NCI-H1436 (cell line): ENCODE measurements at places on chromosomes 3 and 15.
A peak's percentile ranks its signal among the peaks of the same experiment; 100 is the strongest.

GRCh38 chr15:50247819-50248655 is 17.5 kb downstream of the HDC start:
- DNase-seq: peak; percentile 26

DNA sequence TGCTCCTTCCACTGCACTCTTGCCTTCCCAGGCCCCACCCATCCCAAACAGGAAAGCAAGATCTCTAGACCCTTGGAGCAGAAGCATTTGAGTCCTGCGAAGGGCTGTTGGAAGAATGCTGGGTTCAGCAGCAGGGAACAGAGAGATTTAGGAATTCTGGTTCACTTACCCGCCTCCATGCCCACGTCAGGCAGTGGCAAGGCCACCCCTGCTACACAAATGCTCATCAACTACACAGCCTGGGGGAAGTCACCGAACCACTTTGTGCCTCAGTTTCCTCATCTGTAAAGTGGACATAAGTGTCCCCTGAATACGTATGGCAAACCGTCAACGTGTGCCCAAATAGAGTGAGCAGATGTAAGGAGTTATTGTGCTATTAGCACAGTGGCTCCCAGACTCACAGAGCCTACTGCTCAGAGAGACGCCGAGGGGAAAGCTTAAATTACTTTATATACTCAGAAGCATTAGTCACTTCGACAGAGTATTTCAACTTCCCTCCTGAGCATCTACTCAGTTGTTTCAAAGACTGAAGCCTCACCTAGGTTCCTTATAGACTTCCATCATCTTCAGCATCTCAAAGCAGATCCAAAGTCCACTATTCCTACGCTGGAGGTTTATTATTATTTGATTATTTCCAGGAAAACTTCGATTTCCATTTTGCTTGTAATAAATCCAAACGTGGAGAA is 905 bp downstream of the HOMER2 start:
- DNase-seq: no peak

GRCh38 chr15:98076021-98076816 is 115.7 kb downstream of the ARRDC4 start:
- DNase-seq: no peak

DNA sequence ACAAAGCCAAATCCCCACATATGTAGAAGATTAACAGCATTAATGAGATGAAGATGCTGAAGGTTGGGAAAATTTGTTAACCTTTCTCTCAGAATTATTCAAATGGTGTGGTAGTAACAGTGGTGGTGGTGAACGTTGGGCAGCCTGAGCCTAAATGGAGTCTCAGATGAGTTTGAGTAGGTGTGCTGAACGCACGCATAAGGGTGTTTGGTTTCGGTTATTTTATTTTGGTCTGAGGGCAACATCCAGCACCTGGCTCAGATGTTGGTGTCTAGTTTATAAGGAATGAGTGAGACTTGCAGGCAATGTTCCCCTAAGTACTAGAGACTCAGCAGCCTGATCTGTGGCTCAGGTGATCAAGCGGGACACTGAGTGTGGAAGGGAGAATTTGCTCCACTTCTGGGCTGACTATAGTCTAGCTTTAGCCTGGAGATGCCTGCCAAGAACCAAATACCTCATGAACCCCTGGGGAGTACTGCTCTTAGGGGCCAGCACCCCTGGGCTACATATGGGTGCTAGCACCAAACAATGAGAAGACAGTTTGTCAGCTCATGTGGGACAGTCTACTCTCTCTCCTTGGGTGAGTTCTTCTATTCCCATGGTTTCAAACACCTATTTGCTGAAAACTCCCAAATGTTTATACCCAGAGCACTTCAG is 39.5 kb upstream of the ATP2C1 start:
- DNase-seq: no peak

- DNase-seq: no peak
Observed at GRCh38 chr3:126618021-126618420, 36.9 kb downstream of the TXNRD3 start.

DNA sequence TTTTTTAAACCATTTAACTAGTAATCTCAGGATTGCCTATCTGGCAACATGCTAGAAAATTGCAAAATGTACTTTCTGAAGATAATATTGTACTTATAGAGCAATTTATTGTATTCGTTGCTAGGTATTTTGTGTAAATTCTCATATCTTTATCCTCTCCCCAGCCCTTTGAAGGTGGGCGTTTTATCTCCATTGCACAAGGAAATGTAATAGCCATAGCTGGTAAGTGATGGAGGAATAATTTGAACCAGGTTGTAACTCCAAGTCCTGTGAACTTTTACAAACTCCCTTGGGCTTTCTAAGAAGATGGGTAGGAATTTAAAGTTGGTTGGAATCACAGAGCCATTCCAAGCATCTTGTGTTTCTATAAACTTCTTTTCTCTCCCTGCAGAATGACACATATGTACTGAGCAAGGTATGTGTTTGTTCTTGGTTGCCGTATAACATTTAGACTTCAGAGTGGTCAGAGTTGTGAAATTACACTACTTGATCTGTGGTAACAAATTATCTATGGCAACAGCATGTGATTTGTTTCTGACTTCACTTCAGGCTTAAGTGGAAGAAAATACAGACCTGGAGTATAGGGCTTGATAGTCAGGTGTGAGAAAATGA is 170.9 kb downstream of the AKAP13 start:
- DNase-seq: no peak

GRCh38 chr15:87672309-87673288 is 583.9 kb downstream of the NTRK3 start:
- DNase-seq: no peak

DNA sequence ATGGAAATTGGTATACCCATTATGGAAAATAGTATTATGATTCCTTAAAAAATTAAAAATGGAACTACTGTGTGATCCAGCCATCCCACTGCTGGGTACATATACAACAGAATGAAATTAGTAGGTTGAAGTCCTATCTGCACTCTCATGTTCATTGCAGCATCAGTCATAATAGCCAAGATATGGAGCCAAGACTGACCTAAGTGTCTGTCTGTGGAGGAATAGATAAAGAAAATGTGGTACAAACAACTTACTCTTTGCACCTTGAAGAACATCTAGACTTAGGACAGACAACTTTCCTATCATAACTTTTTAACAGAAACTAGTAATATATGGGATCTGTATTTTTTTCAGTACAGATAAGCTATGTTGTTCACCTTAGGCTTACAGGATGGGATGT is 30.0 kb upstream of the PPARG start:
- DNase-seq: no peak

DNA sequence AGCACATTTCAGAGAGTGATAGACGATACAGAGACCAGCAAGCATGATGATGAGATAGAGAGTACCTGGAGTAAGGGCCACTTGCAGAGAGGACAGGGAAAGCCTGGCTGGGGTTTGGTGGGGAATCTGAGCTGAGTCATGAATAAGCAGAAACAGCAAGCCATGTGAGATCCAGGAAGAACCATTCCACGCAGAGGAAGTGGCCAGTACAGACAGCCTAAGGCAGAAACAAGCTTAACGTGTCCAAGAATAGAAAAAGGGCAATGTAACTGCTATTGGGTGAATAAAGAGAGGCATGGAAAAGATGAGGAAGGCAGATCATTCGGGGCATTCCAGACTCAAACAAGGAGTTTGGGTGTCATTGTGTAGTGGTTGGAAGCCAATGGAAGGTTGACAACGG is 816.3 kb upstream of the CFAP20DC start:
- no peak for DNase-seq

- no peak for DNase-seq
Observed at GRCh38 chr3:57644740-57645139, 47.6 kb upstream of the ARF4 start.

DNA sequence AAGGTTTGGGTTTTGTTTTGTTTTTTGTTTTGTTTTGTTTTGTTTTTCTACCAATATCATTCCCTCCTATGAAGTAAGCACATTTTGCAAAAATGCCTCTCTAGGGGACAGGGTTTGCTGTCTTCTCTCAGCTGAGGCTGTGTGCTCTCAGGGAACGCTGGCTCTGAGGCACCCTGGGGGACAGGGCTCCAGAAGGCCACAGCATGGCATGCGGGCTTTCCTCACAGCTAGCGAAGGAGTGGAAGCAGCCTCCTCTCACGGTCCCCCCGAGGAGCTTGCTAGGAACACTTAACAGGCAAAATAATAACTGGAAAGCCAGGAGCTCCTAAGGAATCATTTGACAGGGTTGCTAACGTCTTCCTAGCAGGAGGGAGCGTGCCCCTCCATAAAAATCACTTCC is 227.7 kb upstream of the ST8SIA2 start:
- DNase-seq: no peak

DNA sequence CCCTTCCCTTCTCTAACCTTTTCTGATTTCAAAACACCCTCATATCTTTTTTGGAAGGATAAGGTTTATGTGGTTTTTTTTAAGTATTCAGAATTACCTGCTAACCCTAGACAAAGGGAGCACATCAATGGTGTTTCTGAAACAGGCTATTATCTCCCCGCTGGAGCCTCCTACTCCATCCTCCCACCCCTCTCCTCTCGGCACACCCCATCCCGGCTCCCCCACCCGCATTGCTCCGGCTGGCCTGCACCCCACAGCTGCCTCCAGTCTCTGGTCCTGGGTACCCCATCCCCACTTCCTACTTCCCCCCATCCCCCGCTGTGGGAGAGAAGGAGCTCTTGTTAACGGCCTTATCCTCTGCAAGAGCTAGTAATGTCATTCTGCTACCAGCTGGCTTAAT is 59.2 kb downstream of the PDIA5 start:
- no peak for DNase-seq
